HuH-7.5 (cell line): ENCODE measurements at places on chromosomes 1 and 21.

DNA sequence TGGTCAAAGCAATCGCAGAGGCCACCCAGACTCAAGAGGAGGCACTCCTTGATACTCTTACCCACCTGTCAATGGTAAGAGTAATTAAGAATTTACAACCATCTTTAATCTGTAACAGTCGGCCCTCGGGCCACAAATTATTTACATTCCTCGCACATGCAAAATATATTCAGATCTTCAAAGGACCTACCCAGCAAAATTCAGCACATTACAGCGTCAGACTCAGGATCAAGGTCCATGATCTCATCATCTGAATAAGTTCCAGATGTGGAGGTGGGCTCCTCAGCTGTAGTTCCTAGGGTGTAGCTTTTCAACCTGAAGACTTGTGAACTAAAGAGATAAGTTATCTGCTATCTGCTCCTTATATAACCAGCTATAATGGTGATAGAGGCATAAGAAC is 17.1 kb upstream of the RNF11 start:
- DNase-seq = no peak

DNA sequence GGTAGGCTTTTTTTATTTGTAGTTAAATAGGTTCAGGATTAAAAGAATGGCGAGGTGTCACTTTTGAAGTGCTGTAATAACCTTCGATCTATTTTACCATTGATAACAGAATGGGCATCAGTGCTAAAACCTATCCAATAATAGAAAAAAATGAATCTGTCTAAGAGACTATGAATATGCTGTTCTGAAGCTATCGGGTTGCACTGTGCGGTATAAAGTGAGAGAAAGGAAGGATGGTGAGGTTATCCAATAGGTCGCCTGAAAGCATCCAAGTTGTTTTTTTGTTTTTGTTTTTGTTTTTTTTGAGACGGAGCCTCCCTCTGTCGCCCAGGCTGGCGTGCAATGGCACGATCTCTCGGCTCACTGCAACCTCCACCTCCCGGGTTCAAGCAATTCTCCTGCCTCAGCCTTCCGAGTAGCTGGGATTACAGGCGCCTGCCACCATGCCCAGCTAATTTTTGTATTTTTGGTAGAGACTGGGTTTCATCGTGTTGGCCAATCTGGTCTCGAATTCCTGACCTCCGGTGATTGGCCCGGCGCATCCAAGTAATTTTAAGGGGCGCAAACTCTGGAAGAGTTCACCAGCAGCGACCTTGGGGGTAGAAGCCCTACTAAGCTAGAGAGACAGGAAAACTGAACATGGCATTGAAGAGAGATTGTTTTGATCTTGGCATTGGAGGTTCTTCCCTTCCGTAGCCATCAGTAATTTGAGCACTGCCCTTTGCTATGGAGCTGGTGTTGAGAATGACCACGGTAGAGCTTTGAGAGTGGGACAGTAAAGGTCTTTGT is 8.7 kb upstream of the MDM4 start:
- DNase-seq = no peak

- no peak for DNase-seq
Observed at GRCh38 chr1:3333903-3334302, 120.6 kb upstream of the ARHGEF16 start.

GRCh38 chr1:212721388-212722247 is 22.0 kb upstream of the BATF3 start:
- DNase-seq = peak; percentile 11

- no peak for DNase-seq
Observed at GRCh38 chr1:238710697-238711096, 675.7 kb upstream of the CHRM3 start.
